ENCODE measurements at places on chromosomes 12 and 14.

DNA sequence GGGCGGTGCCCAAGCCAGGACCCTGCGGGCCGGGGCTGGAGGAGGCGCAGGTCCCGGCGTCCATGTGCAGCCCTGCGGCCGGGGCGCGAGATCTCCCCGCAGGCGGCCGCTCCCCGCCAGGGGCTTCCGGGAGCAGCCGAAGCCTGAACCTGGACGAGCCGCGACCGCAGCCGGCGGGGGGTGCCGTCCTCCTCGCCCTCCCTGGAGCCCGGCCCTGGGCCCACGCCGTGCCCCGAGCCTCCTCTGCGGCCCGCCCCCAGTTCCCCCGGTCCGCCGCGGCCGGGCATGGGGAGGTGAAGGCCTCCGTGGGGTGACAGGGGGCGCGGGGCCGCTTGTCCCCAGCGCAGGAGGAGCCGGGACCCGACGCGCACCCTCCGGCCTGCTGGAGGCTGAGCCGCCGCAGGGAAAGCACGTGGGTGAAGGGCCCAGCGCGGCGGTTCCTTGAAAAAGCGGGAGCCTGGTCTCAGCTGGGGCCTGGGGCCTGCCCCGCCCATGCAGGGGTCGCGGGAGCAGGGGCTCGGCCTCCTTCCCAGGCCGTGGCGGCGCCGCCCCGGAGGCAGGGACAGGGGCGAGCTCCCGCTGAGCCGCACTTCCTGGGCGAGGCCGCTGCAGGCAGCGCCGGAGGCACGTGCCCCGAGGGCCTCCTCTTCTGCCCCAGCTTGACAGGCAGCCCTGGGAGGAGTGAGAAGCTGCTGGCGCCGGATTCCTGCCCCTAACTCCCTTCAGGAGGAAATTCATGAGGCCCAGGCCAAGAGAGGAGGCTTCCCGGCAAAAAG is 55.6 kb upstream of the PPP2R5C start:
- DNase-seq = no peak

- no peak for DNase-seq
These were observed 247.6 kb upstream of the PWP1 start for GRCh38 chr12:107437954-107438353.

DNA sequence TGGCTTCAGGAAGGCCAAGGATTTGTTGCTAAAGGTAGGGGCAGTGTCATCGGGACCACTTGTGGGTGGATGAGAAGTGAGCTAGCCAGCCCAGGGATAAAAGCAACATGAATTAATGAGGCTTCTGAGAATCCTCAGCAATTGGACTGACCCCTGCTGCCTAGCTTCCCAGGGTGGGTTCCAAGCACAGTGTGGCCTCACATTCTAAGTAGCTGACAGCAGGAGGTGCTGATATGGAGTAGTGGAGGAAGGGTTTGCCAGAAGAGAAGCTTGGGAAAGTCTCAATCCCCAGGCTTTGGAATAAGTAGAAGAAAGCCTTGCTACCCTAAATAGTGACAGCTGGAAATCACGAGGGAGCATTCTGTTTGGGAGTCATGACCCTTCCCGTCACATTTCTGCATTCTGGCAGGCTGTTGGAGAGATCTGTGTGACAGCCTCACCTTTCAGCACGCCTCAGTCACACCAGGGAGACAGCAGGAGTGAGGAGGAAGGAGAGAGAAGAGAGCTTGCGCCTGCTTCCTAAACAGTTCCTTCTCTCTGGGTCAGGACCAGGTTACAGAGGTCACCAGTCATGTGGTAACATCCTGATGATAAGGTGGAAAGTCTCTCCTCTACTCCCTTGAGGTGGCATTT is 31.2 kb downstream of the DACT1 start:
- no peak for DNase-seq

DNA sequence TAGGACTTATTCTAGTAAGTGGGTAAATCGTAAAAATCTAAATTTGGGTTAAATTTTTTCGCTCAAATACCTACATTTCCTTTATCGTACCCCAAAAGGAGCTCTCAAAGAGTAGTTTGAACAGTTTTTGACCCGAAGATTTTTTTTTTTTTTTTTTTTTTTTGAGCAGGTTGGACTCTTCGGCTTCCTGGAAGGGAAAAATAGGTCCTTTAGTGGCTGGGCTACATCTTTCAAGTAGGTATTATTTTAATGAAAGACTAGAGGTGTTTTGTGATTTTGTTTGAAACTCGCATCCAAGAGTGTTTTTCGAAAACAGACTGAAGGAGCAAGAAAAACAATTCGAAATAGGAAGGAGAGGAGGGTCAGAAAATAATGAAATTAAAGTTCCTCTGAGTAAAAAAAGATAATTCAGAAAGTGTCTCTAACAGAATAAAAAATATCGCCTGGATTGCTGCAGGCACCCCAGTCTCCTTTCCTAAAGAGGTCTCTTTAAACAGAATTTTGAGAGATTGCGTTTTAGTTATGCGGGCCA is 6.0 kb downstream of the CDKN1B start:
- DNase-seq = no peak

GRCh38 chr14:85308531-85309300 is 221.2 kb upstream of the FLRT2 start:
- no peak for DNase-seq

GRCh38 chr12:105906561-105906960 is 232.2 kb downstream of the NUAK1 start:
- no peak for DNase-seq

GRCh38 chr14:88198446-88198845 is 124.6 kb downstream of the KCNK10 start:
- no peak for DNase-seq

GRCh38 chr12:27971606-27972005 is 927 bp downstream of the PTHLH start:
- no peak for DNase-seq

- no peak for DNase-seq
These were observed 15.6 kb downstream of the JDP2 start for GRCh38 chr14:75443203-75443969.

DNA sequence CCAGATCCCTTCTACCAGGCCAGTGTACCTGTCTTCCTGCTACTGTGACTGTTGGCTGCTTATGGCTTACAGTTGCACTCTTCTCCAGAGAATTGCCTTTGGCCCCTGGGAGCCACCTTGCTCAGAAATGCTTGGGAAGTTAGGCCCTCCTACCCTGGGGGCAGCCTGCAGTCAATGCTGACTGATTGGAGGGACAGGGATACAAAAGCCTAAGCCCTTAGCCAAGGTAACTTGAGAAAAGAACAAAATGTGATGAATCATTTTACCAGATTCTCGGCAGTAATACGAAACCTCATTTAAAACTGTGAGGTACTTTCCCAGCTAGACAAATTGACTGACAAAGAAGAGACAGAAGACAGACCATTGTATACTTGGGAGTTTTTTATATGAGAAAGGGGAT is 47.3 kb downstream of the PTCSC3 start:
- DNase-seq = no peak

DNA sequence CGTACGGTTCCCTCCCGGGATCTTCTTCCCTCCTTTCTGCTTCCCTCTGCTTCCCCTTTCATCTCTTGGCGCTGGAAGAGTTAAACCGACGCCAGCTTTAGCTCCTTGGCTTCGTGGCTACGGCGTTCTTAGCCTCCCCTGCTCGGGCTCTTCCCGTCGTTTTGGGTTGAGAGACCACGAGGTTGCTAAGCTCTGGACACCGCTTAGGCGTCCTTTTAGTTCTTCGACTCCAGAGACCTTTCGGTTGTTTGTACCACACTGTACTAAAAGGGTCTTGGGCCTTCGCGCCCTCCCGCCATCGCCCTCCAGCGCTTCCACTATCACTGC is 545 bp downstream of the CPSF2 start:
- no peak for DNase-seq
